COR-L47 (cell line): ENCODE measurements at places on chromosomes 13 and 19.

DNA sequence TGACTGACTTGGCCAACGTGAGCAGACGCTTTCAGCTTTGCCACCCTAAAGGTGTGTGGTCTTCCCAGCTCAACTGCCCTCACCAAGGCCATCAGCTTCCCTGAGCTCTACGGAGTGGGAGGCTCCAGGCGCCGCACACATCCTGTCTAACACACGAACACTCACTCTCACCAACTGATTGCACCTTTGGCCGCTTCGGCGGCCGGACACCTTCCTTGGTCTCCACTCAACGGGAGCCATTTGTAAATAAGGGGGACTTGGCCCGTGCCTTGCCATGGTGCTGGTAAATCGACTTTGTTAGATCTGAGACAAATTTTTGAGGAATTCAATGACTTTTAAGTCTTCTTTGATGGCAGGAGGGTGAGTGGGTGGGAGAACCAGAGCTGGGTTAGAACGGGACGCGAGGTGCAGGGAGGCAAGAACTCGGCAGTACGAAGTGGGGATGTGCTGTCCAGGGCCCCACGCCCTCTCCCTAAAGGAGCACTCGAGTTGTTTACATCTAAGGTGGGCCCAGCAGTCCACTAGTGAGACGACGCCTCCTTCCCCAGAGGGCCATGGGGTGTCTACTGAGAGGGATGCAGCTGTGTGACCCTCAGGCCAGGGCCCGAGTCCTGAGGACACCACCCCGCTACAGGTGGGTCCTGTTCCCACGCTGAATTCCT lies 4.4 kb downstream of the C13orf46 start:
- DNase-seq: no peak

GRCh38 chr13:33227927-33228647 lies 57.5 kb downstream of the STARD13 start:
- no peak for DNase-seq

DNA sequence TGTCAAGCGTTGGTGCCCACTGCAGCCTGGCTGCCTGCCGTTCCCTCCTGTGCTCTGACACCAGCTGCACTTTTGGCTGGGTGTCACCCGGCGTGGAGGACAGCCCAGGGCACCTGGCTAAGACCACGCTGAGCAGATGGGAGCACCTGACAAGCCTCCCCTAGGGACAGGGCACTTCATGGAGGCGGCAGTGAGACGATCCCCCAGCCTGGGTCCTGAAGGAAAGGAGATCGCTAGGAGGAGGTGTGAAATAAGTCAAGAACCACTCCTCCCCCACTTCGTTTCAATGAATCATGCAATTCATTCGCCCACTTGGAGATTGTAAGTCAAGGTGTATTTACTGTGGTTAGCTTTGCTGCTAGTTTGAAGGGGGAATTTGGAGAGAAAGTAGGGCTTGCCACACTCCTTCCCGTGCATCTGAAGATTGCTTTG lies 38.8 kb downstream of the VSTM2B start:
- DNase-seq: no peak

DNA sequence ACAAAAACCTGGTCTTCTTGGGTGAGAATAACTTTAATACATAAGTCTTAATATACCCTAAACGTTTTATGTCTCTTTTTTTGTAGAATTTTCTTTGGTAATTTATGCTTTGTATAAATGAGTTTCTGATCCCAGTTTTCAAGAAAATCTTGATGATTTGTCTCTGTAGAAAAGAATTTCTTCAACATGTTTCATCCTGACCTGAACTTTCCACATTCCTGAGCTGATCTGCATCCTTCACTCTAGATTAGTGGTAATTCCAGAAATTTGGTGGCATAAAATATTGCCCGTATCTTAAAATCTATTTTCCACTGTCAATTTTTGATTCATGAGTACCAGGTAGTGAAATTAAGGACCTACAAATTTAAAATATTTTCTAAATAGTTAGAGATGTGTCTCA lies 16.3 kb downstream of the ZNF714 start:
- no peak for DNase-seq

DNA sequence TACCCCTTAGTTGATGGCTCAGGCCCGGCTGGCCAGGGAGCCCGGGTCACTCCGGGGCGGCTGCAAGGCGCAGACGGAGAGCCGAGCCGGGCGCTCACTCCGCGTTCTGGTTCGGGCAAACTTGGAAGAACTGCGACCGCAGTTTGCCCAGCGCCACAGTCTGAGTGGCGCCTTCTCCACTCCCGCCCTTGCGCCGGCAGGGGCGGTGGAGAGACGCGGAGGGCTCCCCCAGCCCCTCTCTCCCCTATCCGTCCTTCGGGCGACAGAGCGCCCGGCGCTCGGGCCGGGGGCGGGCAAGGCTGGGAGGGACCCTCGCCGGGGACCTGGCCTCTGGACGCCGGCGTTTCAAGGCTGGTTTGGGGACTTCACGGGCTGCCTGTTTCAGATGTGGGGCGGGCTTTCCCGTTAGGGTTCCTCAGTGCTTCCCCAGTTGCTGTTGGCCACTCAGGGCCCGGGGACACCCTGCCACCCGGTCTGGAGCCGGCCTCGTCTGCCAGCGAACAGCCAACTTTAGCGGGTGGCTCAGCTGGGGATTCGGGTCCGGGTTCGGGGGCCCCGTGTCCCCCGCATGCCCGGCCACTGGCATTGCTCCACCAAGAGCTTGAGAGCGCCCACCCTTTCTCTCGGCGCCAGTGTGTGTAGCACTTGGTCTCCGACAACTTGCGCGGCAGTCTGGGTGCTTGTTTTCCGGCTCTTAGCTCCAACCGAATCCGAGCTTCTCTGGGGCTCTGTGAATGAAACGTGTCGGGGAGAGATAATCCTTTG lies 1.5 kb downstream of the GPC6 start:
- DNase-seq: peak; percentile 85

DNA sequence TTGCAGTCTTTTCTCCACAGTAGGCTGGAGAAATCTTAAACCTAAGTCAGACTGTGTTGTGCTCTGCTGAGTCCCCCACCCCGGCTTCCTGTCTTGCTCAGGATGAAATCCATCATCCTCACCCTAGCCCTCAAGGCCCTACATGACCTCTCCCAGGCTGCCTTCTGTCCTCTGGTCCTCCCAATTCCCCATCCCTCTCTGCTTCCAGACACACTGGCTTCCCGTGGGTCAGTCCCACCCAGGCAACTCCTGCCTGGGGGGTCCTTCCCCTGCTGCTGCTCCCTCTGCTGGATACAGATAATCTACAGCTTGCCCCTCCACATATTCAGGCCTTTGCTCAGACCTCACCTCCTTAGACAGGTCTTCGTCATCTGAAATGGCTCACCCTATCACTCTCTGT lies 18.4 kb upstream of the CBY2 start:
- no peak for DNase-seq

DNA sequence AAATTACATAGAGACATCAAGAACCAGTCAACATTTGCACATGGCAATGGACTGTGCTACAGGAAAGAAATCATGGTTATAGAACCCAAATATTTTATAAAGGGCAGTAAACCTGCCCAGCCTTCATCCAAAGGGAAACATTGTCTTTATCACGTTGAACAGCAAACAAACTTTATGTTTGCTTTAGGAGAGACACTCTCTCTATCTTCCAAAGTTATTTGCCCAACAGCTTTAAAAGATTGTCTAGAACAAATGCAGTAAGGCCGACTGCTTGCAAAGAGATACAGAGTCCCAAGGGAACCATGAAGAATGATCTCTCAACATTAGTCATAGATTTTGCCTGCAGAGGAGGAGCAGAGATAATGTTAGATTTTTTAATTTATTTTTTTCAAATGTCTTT lies 1323.5 kb upstream of the SLC10A2 start:
- DNase-seq: no peak

DNA sequence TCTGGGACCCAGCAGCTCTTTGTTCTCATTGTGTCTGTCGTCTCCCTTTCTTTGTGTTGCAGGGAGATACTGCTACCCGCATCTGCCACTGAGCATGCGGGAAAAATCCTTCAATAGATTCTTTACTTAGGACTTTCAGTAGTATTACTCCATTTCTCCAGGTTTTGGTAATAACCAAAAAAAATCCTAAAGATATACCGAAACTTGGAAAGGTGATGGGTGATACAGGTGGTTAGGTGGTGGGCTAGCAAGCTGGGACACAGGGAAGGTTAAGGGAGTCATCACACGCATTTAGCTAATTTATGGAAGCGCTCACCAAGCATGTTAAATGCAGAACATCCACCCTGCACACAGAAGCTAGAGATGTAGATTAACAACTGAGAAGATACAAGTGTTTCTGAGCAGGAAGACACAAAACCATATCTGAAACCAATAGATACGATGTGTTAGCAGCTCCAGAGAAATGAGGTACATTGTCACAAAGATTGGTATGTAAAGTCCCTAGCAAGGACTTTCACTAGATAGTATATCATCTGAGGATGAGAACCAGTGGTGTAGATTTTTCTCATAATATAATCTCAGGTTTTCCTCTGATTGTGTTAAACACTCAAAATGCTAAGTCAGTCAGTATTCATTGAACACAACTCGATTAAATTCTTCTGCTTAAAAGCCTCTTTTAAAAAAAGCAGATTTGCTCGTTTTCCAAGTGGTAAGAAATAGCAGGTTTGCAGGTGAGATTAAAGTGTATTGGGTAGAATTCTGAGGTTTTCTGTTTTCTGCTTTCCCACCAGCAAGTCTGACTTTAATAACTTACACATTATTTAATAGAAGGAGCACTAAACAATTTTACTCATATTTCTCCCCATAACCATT lies 1.2 kb upstream of the SLAIN1 start:
- peak; percentile 39 for DNase-seq

- DNase-seq: no peak
Measured at GRCh38 chr13:99386911-99387788, 80.0 kb upstream of the GPR183 start.

GRCh38 chr13:50171590-50172282 lies 156.5 kb downstream of the KCNRG start:
- no peak for DNase-seq
